ENCODE measurements at places on chromosomes 11 and 22.

GRCh38 chr22:45775569-45776312 is 104.1 kb downstream of the ATXN10 start:
- no peak for DNase-seq

DNA sequence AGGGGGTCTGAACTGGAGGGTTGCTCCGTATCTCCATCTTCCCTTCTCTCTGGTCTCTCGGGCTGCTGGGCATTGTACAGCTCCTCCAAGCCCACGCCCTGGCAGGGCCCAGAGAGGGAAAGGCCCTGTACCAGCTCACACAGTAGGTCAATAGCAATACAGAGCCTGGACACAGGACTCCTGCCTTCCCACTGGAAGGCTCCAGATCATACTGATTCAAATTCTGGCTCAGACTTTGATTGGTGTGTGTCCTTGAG is 6.6 kb downstream of the CSDC2 start:
- DNase-seq = no peak

GRCh38 chr11:35962369-35963138 is 18.7 kb downstream of the LDLRAD3 start:
- DNase-seq = no peak

DNA sequence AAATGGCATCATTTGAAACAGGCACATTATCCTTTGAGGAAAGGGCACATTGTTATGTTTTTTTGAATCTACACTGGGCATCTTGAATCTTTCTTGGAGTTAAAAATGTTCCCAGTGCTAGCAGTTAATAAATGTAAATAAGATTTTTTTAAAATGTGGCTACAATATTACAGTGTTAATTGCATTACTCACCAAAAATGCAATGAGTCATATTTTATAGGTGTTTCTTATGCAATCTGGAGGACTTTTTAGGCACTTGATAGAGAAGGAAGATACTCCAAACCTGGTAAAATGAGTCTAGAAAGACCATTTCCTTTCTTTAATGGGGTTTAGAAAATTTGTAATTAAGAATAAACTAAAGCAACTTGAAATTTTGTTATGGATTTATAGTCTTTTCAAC is 238.0 kb downstream of the METTL15 start:
- DNase-seq = no peak

GRCh38 chr11:10257478-10257877 is 36.5 kb downstream of the SBF2 start:
- DNase-seq = no peak

- DNase-seq = no peak
These were observed 79.1 kb upstream of the WNT7B start for GRCh38 chr22:46055911-46056545.

DNA sequence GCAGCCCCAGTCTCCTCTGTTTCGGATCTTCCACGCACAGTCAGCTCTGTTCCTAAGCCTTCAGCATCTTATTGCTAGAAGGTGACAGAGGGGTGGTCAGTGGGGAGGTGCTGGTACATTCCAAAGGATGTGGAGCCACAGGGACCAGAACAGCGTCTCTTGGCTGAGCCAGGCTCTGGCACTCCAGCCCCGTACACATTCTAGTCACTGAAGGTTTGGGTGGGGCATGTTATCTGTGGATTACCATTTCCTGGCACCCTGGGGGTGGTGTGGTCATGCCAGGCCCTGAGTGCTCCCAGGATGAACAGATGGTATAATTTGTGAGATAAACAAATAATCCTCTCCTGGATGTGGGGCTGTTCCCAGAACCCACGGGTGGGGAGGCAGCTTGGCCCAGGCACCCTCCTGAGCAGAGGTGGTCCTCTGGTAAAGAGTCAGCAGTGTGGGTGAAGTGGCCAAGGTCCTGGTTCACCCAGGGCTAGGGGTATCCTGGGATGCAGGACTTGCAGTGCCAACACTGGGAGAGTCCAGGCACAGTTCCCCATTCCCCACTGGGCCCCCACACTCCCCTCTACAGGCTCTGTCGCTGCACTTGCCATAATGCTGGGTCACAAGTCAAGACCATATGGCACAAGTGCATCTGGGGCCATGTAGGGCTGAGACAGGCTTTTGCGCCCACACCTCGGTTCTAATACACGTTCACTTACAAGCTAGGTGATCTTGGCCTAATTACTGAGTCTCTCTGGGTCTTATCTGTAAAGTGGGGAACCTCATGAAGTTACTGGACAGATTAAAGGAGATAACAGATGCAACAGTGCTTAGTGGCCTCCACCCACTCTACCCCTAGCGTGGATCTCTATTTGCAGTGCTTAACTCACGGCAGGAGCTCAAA is 33.0 kb downstream of the DKK3 start:
- DNase-seq = no peak

DNA sequence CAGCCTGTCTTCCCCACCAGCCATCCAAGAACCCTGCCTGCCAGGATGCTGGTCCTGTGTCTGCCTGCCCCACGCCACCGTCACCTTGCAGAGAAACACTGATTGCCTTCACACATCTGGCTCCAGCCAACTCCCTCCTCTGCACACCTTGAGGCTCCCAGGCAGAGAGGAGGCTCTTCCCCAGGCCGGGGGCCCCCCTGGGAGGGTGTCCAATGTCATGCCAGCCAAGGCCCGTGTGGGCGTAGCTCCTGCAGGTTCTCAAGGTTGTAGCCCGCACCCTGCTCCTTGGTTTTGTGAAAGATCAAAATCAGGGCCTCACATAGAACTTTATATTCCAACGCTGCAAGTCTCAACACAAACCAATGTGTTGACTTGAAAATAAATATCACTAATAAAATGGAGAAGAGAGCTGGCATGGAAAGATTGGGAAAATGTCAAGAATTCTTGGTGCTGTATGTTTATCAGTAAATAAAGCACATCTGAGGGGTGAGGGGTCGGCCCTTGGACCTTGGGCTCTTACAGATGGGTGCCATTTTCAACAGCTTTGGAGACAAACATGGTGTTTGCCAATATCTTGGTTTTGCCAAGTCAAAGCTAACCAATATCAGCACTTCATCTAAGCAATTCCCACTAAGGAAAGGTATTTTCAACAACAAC is 6.7 kb upstream of the PPARA start:
- no peak for DNase-seq

GRCh38 chr11:68298659-68299516 is 13.5 kb upstream of the LRP5 start:
- no peak for DNase-seq

- no peak for DNase-seq
These were observed 2.0 kb downstream of the MYH9 start for GRCh38 chr22:36385491-36386350.

- DNase-seq = no peak
These were observed 16.1 kb upstream of the OR52H1 start for GRCh38 chr11:5564259-5565019.

DNA sequence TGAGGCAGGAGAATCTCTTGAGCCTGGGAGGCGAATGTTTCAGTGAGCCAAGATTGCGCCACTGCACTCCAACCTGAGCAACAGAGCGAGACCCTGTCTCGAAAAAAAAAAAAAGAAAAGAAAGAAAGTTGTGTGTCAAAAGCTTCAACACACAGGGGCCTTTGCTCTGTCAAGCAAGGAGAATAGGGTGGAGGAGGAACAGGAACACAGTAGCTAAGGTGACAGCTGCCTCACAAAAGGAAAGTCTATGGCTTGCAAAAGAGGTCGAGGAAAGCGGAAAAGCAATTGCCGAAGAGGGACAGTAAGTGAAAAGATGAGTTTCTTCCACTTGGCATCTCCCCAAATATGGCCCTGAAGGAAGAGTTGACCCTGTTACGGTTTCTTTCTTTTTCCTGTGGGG is 26.5 kb upstream of the TMA7B start:
- no peak for DNase-seq

DNA sequence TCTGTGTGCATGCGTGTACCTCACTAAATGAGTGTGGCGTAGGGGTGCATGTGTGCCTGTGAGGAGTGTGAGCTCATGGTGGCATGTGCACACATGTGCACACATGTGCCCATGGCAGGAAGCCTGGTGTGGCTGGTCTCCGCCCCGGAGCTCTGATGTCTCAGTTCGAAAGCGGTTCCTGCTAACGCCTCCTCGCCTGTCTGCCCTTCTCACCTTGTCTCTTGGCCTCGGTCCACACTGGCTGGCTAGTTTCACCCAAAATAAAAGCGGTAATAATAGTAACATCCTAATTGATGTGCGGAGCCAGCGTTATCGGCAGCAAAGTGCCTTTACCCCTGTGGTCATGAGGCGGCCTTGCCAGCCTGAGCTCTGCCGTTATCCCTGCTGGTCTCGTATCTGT is 1190.4 kb downstream of the BRD1 start:
- no peak for DNase-seq
